Fibroblast of skin of right quadriceps (primary cell): ENCODE measurements at places on chromosomes 2 and 18.

DNA sequence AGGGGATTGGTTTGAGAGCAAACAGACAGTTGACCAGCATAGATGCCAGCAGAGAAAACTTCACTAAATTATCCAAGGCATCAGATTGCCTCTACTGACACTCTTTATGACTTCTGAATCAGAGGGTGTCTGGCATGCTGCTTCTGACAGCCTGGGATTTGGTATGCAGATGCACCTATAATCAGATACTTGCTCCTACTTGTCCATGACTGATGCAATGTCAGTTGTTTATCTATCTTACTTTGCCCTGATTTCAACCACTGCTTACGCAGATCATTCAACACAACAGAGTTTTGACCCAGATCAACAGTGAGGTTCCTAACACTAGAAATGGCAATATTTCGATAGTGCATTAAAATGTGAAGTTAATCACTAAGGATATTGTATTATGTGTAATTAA, 22.6 kb upstream of the CALCRL start:
- DNase-seq, result no peak

DNA sequence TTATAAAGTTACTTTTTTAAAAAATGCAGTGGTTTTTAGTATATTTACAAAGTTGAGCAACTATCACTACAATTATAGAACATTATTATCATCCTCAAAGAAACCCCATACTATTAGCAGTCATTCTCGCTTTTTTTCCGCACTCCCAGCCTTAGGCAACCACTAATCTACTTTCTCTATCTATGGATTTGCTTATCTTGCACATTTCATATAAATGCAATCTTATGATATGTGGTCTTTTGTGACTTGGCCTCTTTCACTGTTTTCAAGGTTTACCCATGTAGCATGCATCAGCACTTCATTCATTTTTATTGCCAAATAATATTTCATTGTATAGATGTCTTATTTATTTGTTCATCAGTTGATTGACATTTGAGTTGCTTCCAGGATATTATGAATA, 273.4 kb downstream of the AGPS start:
- DNase-seq, result no peak

DNA sequence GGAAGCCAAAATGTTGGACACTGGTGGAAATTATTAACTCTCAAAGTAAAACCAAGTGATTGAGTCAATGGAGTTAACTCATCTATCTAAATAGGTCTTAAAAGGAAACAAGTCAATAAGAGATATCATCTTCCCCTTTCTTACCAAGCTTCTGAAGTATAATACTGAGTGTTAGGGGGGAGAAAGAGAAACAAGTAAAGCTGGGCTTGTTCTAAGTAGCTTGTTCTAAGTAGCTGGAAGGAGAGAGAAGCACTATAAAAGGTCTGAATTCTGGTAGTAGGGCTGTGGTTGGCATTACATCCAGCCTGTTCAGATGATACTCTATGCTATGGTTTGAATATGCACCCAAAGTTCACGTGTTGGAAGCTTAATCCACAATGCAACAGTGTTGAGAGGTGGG, 26.8 kb downstream of the YES1 start:
- DNase-seq, result no peak

DNA sequence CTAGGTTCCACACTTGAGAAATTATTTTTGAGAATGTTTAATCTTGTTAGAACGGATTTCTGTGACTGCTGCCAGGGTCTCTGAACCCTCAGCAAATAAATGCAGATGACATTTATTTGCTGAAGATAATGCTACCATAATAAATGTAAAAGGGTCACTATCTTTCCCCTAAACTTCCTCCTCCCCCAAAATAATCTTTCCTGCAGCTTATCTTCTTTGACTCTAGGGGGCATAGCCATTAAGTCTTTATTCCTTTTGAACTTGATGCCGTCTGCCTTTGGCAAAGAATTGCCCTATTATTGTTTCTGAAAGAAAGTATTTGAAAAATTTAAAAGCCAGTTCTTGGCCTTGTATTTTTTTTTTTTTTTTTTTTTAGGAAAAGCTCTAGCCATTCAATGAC, 63.6 kb upstream of the ACSL3 start:
- peak; percentile 27 for DNase-seq

GRCh38 chr2:861655-862354, 88.8 kb upstream of the SNTG2 start:
- DNase-seq, result no peak

- DNase-seq, result peak; percentile 70
Observed at GRCh38 chr2:201795607-201796477, 10.5 kb upstream of the CDK15 start.

DNA sequence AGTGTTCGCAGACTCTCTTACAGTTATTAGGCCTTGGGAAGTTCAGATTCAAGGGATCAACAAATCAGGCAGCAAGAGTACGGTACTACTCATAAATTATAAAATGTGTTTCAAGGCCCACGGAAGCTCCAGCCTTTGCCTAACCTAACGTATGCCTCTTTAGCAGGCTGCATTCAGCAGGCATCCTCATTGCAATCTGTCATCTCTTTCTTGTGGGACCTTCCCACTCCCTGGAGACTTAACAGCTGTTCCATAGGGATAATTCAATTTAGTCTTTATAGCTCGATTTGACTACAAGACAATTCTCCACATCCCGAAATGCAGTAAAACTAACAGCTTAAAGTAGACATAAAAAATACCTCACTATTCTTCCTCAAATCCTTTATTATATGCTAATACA, 453.7 kb downstream of the CNTNAP5 start:
- no peak for DNase-seq

DNA sequence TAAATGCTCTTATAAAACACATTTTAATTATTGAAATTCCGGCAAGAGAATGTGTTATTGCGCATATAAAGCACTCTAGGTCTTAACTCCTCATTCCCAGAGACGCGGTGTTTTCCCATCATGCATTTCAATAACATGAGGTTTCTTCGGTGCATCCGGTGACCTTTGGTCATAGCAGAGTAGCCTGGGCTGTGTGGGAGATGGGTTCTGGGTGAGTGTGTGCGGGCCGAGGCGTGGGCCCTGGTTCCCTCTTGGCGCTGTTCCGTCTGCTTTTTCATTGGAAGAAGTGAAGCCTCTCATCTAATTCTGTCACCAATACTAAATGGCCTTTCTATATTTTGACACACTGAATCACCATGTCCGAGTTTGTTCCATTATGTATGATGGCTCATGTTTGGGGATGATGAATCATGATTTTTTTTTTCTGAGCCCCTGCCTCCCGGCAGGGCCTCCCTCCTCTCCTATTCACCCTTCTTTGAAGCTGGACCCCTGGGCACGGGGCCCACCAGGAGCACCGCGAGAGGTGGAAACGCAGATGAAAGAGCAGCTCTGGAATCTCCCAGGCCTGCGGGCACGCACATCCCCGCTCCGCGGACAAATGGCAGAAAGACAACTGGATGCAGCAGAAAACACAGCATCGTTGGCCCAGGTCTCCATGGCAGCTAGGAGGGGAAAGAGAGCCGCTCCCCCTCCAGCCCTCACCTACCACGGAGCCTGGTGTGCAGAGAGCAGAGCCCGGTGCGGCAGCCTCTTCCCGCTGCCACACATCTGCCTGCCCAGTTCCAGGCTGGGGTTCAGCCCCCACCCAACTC, 85.8 kb upstream of the HPCAL1 start:
- DNase-seq, result no peak

DNA sequence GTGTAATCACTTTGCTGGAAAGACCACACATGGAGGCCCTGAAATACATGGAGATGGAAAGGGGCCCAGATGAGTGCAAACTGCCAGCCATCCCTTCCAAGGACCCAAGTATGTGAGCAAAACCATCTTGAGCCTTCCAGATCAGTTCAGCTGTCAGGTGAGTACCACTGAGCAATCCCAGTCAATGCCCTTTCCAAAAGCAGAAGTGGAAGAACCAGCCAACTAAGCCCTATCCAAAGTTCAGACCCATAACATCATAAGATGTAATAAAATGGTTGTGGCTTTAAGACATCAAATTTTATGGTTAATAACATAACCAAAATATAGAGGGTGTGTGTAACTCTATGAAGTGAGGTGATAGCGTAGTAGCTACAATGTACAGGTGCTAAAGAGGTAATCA, 88.5 kb downstream of the NXPH2 start:
- DNase-seq, result no peak
